SK-N-SH (cell line): ENCODE measurements at places on chromosomes 2 and 18. TPM values are rescaled to one million over a fixed set of nuclear protein-coding genes. Genes with fewer than 3 reads are reported as not detected.

GRCh38 chr18:75475228-75475627, 47.7 kb upstream of the SMIM21 start:
- DNase-seq, result no peak

DNA sequence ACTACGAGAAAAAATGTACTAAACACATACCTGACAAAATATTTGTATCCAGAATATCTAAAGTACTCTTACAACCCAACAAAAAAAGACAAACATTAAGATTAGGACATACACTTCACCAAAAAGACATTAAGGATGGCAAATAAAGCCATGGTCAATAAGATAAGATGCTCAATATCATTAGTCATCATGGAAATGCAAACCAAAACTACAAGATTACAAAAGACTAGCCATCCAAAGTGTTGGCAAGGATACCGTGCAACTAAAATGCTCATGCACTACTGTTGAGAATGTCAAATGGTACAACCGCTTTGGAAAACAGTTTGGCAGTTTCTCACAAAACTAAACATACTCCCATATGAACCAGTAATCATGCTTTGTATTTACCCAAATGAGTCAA, 29.7 kb downstream of the MAP3K2 start:
- no peak for DNase-seq

- DNase-seq, result no peak
These were observed 106.9 kb downstream of the CELF4 start for GRCh38 chr18:37458697-37459096.

Gene FBXO36
- polyA plus RNA-seq, result 3.9 and 5.7 TPM in 2 replicates
